ENCODE measurements at places on chromosomes 11 and 22.

- DNase-seq = no peak
Measured at GRCh38 chr11:59611570-59612565, 3.7 kb downstream of the OSBP start.

DNA sequence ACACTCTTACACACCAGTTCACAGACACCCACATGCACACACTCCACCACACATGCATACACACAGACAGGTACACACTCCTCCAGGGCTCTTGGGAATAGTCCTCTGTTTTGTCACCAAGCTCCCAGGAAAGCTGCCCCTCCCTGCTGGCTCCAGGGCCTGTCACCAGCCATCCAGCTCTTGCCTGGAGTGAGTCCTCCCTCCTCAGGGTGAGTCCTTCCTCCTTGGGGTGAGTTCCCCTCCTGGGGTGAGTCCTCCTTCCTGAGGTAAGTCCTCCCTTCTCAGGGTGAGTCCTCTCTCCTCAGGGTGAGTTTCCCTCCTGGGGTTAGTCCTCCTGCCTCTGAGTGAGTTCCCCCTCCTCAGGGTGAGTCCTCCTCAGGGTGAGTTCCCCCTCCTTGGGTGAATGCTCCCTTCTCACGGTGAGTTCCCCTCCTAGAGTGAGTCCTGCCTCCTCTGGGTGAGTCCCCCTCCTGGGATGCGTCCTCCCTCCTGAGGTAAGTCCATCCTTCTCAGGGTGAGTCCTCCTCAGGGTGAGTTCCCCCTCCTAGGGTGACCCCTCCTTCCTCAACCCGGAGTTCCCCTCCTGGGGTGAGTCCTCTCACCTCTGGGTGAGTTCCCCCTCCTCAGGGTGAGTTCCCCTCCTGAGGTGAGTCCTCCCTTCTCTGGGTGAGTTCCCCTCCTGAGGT, 100.6 kb upstream of the FGF3 start:
- no peak for DNase-seq

- no peak for DNase-seq
Measured at GRCh38 chr11:121889186-121889585, 226.8 kb downstream of the BLID start.

DNA sequence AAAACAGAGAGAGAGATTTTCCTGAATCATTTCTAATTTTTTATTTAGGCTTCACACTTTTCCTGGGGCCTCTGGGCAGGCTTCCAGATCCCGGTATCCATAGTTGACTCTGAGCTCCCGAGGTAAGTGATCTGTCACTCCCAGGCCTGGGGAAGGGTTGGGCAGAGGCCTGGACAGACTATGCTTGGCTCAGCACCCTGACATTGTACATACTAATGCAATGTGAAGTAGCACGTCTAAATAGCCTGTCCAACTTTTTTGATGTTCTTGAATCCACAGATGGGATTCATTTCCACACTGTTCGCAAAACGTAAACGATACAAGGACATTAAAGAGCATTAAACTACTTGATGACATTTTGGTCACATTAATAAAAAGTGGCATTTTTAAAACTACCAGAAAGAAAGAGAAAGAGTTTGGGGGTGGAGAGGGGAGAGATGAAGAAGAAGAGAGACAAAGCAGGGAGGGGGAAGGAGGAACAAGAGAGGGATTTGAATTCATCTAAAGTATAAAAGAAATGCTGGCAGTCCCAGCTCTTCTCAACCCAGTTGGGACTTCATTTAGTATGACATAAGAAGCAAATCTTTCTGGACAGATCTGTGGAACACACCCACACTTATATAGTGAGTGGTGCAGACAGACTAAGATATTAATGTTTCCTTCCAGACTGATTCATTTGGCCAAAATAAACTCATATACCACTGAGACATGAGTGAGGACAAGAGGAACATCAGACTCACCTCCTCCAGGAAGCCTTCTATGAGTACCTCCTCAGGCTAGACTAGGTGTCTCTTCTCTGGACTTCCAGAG, 514.2 kb downstream of the SOX6 start:
- no peak for DNase-seq

GRCh38 chr11:78212586-78213371, 24.1 kb downstream of the USP35 start:
- no peak for DNase-seq

GRCh38 chr11:134957540-134958335, 545.7 kb upstream of the B3GAT1 start:
- no peak for DNase-seq

DNA sequence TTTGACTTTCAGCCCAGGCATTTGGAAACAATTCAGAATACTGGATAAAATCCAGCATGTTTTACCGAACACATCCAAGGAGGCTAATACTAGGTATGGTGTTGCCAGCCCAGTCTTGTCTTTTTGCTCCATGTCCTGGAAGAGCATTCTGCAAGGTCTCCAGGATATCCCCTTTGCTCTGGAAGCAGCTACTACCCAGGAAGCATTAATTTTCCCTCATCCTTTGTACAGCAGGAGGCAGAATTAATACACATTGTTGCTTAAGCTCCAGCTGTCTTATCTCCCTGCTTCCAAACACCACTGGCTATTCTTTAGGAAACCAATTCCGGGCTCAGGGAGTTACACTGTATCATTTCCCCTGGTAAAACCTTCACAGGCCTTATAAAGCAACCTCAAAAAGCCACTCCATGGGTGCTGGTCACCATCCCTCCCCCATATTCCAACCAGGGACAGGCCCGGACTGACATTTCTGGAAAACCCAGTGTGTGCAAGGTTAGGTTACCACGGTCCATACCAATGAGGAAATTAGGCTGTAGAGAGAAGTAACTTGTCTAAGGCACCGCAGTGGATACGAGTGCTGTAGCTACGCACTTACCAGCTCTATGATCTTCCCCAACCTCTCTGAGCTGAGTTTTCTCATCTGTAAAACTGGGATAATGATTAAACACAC, 1.5 kb upstream of the UBASH3B start:
- no peak for DNase-seq

- DNase-seq = no peak
Measured at GRCh38 chr11:114848027-114848426, 169.7 kb downstream of the NXPE2 start.

DNA sequence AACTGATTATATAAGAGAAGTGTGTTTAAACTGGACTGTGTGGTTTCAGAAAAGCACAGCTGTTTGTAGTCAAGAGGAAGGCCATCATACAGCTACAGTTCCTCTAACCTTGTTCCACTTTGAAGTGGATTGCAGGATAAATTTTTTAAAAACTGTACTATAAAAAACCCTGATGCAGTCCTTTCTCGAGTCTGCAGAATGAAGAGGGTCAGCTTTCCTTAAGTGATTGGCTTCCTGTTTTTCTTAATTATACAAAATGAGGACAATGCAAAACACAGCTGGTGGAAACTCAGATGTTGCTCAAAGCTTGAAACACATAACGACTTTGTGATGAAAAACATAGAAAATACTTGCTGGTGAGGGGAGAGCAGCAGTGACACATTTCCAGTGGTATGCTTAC, 1060.5 kb downstream of the DLG2 start:
- no peak for DNase-seq

DNA sequence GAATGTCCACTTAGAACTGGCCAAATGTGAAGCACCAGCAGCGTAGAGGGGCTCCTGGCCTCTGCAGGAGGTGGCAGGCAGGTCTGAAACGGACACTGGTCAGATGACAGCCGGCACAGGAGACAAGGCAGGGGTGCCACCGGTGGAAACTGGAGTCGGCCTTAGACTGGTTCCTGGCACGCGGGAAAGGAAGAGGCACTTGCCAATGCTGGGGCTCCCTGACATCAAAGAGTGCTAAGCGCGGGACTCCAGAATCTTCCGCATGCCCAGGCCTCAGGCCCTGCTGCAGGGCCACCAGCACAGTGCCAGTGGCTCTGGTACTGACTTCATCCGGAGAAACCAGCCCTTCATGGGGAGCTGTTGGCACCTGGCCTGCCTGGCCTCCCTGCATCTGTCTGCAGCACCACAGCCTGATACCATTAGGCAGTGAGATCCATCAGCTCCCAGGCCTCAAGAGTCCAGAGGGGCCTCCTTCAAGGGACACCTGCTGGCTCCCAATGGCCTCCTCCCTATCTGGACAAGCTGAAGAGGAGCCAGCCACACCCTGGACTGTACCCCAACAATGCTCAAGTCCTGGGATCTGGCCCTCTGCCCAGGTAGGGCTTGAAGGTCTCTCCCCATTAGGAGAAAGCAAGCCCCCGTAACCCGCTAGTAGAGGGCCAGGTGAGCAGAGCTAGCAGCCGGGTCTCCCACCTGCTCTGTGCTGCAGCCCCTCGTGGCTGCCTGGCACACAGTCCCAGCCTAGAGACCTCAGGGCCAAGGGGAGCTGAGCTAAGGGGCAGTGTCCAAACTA, 29.7 kb upstream of the GNB1L start:
- DNase-seq = no peak

- DNase-seq = peak; percentile 13
Measured at GRCh38 chr22:46239261-46240048, 10.6 kb downstream of the CDPF1 start.

GRCh38 chr11:45335434-45335833, 49.3 kb upstream of the SYT13 start:
- DNase-seq = no peak

GRCh38 chr22:20503816-20504215, 3.6 kb upstream of the MED15 start:
- DNase-seq = no peak

- DNase-seq = no peak
Measured at GRCh38 chr22:49825436-49825835, 2.2 kb downstream of the BRD1 start.
